DMS79 treated with DMSO at 0.1 percent for 48 hours (cell line): ENCODE measurements at places on chromosomes 12 and 14.

DNA sequence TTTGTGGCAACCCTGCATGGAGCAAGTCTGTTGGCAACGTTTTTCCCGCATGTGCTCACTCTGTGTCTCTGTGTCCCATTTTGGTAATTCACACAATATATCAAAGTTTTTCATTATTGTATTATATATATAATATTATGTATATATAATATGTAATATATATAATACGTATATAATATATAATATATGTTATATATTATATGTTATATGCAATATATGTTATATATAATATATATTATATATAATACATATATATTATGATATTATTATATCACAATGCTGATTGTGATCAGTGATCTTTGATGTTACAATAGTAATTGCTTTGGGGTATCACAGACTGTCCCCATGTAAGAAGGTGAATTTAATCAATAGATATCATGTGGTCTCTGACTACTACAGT is 84.8 kb downstream of the BICD1 start:
- DNase-seq: no peak

DNA sequence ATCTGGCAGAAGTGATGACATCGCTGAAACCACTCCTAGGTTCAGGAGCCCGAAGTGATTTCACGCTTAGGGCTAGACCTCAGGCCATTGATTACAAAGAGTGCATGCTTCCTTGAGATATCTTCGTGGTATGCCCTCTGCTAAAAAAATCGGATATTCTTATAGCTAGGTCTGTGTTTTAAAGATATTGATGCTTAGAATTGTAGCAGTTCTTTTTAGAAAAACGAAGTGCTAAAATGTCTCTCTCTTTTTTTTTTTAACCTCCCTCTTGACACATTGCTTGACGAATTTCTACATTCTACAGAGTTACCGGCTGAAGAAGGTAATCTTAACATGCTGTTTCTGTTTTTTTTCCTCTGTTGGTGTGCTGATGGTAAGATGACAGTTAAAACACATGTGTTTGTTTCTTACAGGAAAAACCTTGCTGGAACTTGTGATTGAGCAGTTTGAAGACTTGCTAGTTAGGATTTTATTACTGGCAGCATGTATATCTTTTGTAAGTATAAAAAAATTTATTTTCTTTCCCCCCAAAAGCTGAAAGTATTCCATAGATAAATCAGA is 1.3 kb downstream of the ATP2A2 start:
- no peak for DNase-seq

GRCh38 chr12:75479963-75480461 is 543 bp upstream of the GLIPR1 start:
- DNase-seq: no peak

DNA sequence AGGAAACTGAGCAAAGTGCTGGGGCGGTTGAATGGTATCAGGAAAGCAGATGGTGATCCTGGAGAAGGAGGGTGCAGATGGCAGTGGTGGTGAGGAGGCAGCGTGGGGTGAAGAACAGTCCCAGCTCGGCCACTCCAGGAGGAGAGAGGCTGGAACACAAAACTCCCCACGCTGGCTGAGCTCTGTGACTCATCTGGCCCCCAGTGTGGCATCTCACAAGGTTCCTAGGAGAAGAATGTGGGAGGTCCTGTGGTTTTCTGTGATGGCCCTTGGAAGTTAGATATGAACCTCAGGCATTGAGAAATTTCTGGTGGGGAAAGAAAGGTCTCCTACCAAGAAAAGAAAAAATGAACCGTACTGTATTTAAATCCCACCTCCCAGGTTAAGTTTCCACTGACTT is 8.0 kb upstream of the NRXN3 start:
- no peak for DNase-seq

DNA sequence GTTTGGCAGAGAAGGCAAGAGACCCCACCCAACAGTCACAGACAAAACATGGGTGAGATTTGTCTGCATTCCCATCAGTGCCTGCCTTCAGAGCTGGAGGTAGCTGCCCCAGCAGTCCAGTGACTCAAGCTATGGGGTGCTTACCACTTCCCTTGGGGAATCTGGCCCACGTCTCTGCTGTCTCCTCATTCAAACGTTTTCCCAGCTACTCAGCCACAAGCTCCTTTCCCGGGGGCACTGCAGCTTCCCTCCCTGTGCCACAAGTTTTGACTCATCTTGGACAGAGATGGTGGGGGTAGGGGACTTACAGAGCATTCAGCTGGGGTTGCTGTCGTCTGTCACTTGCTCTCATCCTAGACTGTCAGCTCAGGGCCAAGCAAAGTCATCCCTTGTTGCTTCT is 66.6 kb downstream of the FBXL14 start:
- DNase-seq: no peak

DNA sequence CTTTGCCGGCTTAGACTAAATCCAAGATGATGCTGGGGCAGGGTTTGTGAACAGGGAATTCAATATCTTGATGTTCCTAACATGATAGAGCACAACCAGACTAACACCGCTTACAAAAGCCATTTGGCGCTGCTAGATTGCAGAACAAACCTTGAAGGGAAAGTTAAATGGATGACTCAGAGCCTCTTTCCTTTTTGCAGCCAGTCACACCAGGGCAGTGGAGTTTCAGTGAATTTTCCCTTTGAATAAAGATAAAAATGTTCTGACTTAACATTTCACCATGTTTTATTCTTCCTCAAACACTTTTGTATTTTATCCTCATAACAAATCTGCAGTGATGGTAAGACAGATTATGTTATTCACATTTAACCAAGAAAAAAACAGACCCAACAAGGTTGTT is 47.3 kb downstream of the PDE6H start:
- no peak for DNase-seq

GRCh38 chr14:75646762-75647161 is 13.9 kb downstream of the ERG28 start:
- no peak for DNase-seq
